ENCODE measurements at places on chromosomes 7 and 10. TPM values are rescaled to one million over a fixed set of nuclear protein-coding genes. Genes with fewer than 3 reads are reported as not detected.

DNA sequence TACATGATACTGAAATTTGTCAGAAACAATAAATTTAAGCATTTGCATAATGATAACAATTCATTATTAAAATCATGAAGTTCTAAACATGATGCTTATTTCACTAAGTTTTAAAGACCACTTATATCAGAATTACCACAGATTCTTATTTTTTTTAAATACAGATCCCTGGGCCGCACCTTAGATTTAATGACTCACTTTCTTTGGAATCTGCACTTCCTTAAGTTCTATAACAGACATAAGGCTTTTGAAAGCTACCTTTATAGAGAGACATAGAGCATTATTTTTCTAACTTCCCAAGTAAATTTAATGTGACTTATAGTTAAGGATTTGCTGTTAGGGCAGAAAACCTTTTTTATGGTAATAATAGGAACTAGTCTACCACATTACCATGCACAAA lies 214.9 kb downstream of the IPMK start:
- H3K4me1 ChIP-seq: no peaks in the 10 kb centered on the region
- no peak overlapping the region for H3K27ac ChIP-seq
- no peak overlapping the region for H3K4me3 ChIP-seq
- no peak for DNase-seq
- no peaks in the 10 kb centered on the region for H3K36me3 ChIP-seq

CALN1 gene
- total RNA-seq: not detected

RADIL gene
- total RNA-seq: 0.84 TPM

GRCh38 chr7:261341-262250 lies 28.4 kb upstream of the FOXL3 start:
- H3K27me3 ChIP-seq: no peaks in the 10 kb centered on the region
- no peak overlapping the region for H3K4me3 ChIP-seq
- no peak for DNase-seq
- no peaks in the 10 kb centered on the region for H3K4me1 ChIP-seq
- peaks cover 6% of the 10 kb centered on the region for H3K36me3 ChIP-seq

GRCh38 chr7:149027055-149027454 lies 1.2 kb downstream of the PDIA4 start:
- H3K4me3 ChIP-seq: peak overlapping the region; percentile 96
- H3K27me3 ChIP-seq: no peaks in the 10 kb centered on the region
- H3K27ac ChIP-seq: peak overlapping the region; percentile 94
- no peak for DNase-seq
- H3K4me1 ChIP-seq: peaks cover 49% of the 10 kb centered on the region

ERCC6 gene
- 19.4 TPM for total RNA-seq

GRCh38 chr7:106070201-106070551 lies 41.9 kb downstream of the SYPL1 start:
- H3K36me3 ChIP-seq: peaks cover 9% of the 10 kb centered on the region
- peaks cover 59% of the 10 kb centered on the region for H3K4me1 ChIP-seq
- H3K27ac ChIP-seq: no peak overlapping the region
- no peaks in the 10 kb centered on the region for H3K27me3 ChIP-seq
- H3K4me3 ChIP-seq: no peak overlapping the region

OPALIN gene
- total RNA-seq: not detected

DNA sequence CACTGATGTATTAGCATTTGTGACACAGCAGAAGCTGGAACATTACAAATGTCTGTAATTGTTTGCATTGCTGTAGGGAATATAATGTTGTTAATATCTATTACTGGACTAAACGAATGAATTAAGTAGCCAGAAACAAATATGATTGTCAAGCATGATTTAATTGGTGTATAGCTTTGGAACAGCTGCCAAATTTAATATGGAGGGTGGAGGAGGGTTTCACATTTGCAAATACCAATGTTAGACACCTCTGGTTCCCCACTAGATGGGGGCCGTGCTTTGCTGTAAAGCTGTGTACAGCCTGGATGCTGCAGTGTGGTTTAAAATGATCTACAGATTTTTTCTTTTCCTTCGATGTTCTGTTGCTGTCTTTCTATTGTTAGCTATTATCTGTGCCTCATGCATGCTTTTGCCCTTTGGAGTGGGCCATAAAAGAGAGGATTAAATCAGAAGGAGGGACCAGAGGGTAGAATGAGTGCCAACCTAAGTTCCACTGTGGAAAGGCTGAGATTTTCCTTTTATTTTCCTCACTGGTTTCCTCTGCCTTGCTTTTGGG lies 23.1 kb downstream of the DNAJB9 start:
- H3K27me3 ChIP-seq: no peaks in the 10 kb centered on the region
- H3K36me3 ChIP-seq: no peaks in the 10 kb centered on the region
- DNase-seq: no peak

GRCh38 chr7:29343399-29343798 lies 148.8 kb downstream of the CHN2 start:
- H3K4me3 ChIP-seq: no peak overlapping the region
- no peaks in the 10 kb centered on the region for H3K36me3 ChIP-seq
- H3K27ac ChIP-seq: no peak overlapping the region
- DNase-seq: peak; percentile 12
- H3K27me3 ChIP-seq: peaks cover 2% of the 10 kb centered on the region
- H3K4me1 ChIP-seq: peaks cover 6% of the 10 kb centered on the region

- H3K4me3 ChIP-seq: no peak overlapping the region
- no peak for DNase-seq
- H3K27me3 ChIP-seq: no peaks in the 10 kb centered on the region
- no peaks in the 10 kb centered on the region for H3K4me1 ChIP-seq
Measured at GRCh38 chr10:121493521-121493920, 104.7 kb downstream of the FGFR2 start.

DNA sequence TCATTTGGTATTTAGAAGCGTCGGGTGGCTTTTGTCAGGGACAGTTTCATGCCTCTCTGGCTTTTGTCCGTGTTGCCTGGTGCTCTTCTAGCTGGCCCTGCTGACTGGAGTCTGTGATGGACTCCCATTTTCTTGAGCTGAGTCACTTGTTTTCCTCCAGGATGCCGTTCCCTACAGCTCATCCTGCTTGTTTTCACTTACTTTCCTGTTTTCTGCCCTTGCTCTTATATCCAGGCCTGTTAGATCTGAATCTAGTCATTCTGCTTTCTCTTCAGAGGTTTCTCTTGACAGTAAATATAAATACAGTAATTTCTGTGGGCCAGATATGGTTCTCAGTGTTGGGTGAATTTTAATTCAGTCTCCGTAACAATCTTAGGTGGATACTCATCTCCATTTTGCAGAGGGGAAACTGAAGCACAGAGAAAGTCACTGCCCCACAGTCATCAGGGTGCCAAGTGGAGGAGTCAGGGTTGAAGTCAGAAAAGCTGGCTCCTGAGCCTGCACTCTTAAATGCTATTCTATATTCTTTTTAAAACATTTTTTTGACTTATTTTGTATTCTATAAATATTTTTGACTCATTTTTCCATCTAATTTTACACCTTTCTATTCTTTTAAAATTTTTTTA lies 85.4 kb downstream of the CCNY start:
- H3K27ac ChIP-seq: no peak overlapping the region
- peaks cover 5% of the 10 kb centered on the region for H3K36me3 ChIP-seq
- H3K4me1 ChIP-seq: peaks cover 9% of the 10 kb centered on the region
- no peaks in the 10 kb centered on the region for H3K27me3 ChIP-seq
- no peak for DNase-seq
- no peak overlapping the region for H3K4me3 ChIP-seq

CLIP2 gene
- 0.72 TPM for total RNA-seq

DNA sequence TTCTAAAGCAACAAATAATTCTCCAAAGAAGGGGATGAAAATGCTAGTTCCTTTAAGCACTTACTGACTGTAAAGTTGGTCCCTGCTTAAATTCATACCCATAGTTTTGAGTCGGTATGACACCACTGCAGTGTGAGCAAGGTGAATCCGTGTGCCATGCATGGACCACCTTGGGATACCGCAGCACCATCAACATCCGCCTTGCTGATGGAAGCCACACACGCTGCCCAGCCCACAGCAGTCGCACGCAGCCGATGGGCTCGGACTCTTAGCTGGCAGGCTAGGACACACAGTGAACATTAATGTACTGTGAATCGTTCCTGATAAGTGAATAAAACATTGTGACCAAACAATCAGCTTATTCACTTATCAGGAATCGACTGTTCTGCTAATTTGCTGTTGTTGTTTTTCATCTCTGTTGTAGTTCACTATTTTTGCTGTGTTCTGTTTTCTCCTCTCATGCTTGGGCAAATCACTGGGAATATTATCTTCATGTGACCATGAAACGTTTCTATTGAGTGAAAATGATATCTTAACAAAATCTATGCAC lies 275.5 kb downstream of the USP6NL start:
- H3K36me3 ChIP-seq: peaks cover 38% of the 10 kb centered on the region
- DNase-seq: no peak
- no peak overlapping the region for H3K27ac ChIP-seq
- H3K27me3 ChIP-seq: no peaks in the 10 kb centered on the region
- H3K4me3 ChIP-seq: no peak overlapping the region
- H3K4me1 ChIP-seq: peaks cover 27% of the 10 kb centered on the region

PPP1R17 gene
- not detected for total RNA-seq

- H3K27ac ChIP-seq: no peak overlapping the region
- H3K27me3 ChIP-seq: peaks cover 39% of the 10 kb centered on the region
- H3K4me1 ChIP-seq: peaks cover 64% of the 10 kb centered on the region
- DNase-seq: peak; percentile 48
- peaks cover 37% of the 10 kb centered on the region for H3K36me3 ChIP-seq
Measured at GRCh38 chr10:62811159-62811875, 4.8 kb downstream of the EGR2 start.

ALKBH4 gene
- 10.5 TPM for total RNA-seq

DNA sequence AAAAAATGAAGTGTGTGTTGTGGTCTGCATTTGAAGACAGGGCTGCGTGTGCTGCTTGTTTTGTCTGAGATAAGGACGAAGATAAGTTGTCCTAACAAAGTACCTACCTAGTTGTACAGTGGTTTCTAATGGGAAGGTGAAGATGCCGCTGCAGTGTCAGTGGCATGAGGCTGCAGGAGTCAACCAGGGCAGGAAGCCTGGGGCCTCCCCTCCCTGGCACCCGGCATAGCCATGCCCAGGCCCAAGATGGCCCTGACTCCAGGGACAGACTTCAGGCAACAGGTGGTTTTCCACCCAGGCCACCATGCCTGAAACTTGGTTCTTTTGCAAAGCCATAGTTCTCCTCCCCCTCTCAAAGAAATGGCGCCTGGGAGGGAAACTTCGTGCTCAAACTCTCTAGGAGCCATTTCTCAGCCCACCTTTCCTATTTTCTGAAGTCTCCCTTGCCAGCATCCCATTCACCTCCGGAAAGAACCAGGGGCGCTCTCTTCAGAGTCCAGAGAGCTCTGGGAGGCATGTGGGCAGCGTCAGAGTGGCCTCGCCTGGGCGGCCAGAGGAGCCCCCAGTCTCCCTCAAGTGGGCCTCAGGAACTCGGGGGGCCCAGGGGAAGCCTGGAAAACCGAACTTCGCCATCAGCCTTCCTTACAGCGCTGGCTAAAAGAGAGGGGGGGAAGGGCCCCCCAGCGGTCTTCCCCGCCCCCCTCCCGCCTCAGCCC lies 2.1 kb upstream of the KAT6B start:
- DNase-seq: peak; percentile 19
- H3K36me3 ChIP-seq: peaks cover 5% of the 10 kb centered on the region
- H3K4me1 ChIP-seq: peaks cover 50% of the 10 kb centered on the region
- peak overlapping the region; percentile 94 for H3K27ac ChIP-seq

GRCh38 chr7:128387216-128388144 lies 22.3 kb downstream of the IMPDH1 start:
- no peaks in the 10 kb centered on the region for H3K36me3 ChIP-seq
- DNase-seq: peak; percentile 71
- H3K4me1 ChIP-seq: peaks cover 2% of the 10 kb centered on the region
- no peak overlapping the region for H3K27ac ChIP-seq
- no peaks in the 10 kb centered on the region for H3K27me3 ChIP-seq

CTTNBP2 gene
- total RNA-seq: not detected

PDK4 gene
- not detected for total RNA-seq

KMT2C gene
- 74.0 TPM for total RNA-seq

JCAD gene
- total RNA-seq: 0.12 TPM

DNA sequence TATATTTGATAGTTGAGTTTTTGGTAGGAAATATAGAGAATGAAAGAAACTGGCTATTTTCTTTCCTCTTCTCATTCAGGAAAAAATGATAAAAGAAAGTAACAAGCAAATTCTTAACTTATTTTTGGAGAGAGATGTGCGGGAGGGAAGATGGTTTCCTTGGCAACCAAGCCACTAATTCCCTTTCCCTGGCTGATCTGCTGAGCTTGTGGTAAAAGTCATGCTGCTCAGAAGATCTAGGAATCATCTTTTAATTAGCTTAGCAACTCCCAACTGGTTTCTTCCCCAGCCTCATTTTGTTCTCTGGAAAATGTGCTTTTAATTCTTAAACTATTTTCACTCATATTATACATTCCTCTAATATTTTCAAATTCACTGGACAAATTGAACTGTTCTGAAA lies 11.8 kb downstream of the UROS start:
- no peak overlapping the region for H3K27ac ChIP-seq
- peaks cover 6% of the 10 kb centered on the region for H3K4me1 ChIP-seq
- H3K27me3 ChIP-seq: no peaks in the 10 kb centered on the region
- H3K4me3 ChIP-seq: no peak overlapping the region
- DNase-seq: no peak

- H3K27me3 ChIP-seq: no peaks in the 10 kb centered on the region
- H3K36me3 ChIP-seq: peaks cover 6% of the 10 kb centered on the region
- no peak for DNase-seq
Measured at GRCh38 chr7:157876469-157877285, 539.9 kb downstream of the DNAJB6 start.

ANK3 gene
- total RNA-seq: 47.1 TPM

DNA sequence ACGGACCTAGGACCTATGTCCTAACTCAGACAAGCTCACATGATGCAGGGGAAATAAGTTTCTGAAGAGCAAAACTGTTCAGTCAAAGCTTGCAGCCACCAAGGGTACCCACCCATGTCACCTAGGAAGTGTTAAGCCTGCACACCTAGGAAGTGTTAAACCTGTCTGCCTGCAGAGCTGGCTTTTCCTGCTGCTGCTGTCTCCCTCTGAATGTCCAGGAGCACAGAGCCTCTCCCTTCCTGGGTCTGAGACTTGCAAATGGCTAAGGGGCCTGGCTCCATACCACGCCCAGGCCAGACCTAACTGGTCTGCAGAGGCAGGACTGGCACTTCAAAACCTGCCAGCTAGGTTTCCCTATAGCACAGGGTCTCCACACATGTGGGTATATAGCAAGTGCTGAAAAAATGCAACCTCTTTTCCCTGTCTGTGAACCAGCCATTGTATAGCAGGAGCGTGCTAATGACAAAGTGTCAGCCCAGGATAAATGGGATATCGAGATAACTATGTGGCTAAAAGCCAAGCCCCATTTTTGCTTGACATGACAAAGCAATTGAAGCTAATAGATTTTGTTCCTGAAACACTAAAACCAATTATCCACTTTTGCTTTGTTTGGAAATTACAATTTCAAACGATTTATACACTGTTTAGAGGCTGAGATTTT lies 1.5 kb downstream of the GDF2 start:
- H3K36me3 ChIP-seq: no peaks in the 10 kb centered on the region
- H3K27me3 ChIP-seq: no peaks in the 10 kb centered on the region
- H3K4me3 ChIP-seq: no peak overlapping the region
- no peaks in the 10 kb centered on the region for H3K4me1 ChIP-seq

All from activated CD4-positive, alpha-beta T cell treated with anti-CD3 and anti-CD28 coated beads, Interleukin-2, amount 10 ng/mL, durations not matched to agents 7 days and 5 days (primary cell).